SHP77 (cell line): ENCODE measurements at places on chromosomes 11 and 22.
A peak's percentile ranks its signal among the peaks of the same experiment; 100 is the strongest.

DNA sequence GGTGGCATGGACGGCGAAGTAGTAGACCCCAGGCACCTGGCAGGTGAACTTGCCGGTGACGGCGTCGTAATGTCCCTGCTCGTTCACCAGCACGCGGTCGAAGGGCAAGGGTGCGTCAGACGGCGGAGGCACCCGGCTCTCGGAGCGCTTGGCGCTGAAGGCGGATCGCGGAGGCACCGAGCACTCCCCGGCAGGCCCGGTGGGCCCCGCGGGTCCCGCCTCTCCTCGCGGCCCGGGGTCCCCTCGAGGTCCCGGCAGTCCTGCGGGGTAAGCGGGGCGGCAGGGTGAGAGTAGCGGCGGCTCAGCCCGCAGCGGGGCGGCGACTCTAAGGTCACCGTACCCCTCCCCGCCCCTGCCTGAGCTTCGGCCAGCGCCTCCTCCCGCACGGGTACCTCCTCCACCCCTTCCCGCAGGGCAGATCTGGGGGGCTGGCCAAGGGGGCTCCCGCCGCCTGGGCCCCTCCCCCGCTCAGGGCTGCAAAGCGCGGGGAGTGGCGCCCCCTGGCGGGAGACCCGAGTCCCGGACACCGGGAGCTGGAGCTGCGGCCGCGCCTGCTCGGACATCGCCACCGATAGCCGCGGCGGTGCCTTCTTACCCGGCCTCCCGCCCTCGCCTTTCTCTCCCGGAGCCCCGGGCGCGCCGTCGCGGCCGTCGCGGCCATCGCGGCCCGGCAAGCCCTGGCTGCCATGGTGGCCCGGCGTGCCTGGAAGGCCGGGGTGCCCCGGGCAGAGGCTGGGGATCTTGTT is 921 bp downstream of the C1QTNF5 start:
- peak; percentile 40 for DNase-seq

DNA sequence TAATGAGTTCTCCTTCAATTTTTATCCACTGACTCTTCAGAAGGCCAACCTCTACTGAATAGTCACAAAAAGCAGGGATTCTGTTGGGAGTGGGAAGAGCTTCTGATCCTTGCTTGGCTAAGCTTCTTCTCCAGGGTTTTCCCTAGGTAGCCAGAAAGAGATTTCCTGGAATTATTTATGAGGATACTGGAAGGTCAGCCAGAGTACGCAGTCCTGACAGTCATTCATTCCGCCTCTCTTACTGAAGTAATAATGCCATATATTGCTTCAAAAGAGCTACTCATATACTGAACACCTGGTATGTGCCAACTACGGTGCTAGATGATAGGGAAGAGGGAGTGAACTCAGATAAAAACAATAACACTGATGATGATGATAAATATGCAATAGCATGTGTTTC is 116.1 kb downstream of the CCDC34 start:
- DNase-seq, result no peak

DNA sequence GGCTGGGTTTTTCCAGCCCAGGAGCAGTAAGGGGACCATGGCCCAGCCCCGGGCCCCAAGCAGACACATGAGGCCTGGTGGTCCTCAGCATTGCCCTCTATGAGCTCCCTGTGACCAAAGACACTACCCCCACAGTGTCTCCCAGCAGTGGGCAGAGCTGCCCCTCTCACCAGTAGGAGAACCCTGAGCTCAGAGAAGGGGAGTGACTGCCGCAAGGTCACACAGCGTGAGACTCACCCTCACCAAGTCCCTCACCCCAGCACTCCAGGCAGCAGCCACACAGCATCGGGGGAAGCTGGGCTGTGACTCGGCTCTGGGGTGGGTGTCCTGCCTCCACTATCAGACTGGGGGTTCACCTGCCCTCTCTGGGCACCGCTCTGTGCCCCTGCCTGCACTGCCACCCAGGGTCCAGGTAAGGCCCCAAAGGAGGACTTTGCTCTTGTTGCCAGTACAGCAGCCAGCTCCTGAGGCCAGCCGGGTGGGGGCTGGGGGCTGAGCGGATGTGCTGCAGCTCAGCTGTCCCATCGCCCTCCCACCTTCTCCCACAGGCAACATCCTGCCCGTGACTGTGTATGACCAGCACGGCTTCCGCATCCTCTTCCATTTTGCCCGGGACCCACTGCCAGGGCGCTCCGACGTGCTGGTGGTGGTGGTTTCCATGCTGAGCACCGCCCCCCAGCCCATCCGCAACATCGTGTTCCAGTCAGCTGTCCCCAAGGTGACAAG is 7.9 kb upstream of the SH3BP1 start:
- no peak for DNase-seq

DNA sequence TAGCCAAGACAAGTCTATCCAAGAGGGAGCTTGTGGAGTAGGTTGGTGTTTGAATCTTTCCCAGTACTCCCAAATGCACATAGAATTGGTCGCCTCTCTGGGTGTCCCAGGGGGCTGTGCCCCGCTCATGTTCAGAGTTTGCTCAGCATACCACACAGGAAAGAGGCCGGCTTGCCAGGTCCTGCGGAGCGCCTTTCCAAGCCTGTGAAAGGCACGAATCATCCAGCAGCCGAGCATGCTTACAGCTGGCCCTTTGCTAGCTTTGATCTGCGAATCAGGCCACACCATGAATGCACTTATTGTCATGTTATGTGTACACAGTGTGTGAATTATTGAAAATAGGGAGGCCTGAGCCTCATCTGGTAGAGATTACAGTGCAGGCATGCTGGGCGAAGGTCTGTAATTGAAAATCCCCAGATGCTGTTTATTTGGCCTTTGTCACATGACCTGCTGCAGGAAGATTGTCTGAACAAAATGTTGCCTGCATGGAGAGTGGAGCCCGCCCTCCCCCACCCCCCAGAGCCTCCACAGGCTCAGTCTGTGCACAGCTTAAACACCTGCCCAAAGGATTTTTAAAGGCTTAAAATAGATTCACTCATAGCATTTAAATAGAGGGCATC is 163.3 kb upstream of the RASSF10 start:
- peak; percentile 84 for DNase-seq

- no peak for DNase-seq
Observed at GRCh38 chr22:20651286-20651685, 122.6 kb upstream of the SERPIND1 start.

DNA sequence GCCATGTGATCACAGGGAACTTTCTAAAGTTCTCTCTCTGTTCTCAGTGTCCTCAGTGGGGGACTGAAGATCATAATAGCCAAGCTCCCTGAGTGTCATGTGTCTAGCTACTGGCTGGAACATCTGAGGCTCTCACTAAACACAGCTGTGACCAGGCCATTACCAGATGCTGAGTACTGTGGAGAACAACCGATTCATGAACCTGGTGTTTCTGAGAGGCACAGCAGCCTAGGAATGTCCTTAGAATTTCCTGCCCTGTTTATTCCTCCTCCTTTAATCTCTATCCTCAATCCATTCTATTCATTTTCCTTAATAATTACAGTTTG is 93.0 kb downstream of the ME3 start:
- DNase-seq, result no peak

GRCh38 chr11:122165607-122166371 is 49.8 kb upstream of the BLID start:
- DNase-seq, result no peak

DNA sequence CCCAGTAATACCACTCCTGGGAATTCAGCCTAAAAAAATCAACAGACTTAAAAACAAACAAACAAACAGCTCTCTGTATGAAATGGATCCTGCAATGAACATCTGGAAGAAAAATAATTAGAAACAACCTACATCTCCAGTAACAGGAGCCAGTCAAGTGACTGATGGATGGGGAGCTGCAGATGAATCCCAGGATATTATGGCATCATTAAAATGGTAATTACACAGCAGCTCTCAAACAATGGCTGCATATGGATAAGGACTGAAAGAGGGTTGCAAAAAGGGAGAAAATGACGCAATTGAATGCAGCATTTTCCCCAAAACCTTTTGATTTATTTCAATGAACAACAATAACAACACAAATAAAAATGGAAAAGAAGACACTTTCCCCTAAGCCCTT is 4.1 kb downstream of the NPTXR start:
- DNase-seq, result no peak

DNA sequence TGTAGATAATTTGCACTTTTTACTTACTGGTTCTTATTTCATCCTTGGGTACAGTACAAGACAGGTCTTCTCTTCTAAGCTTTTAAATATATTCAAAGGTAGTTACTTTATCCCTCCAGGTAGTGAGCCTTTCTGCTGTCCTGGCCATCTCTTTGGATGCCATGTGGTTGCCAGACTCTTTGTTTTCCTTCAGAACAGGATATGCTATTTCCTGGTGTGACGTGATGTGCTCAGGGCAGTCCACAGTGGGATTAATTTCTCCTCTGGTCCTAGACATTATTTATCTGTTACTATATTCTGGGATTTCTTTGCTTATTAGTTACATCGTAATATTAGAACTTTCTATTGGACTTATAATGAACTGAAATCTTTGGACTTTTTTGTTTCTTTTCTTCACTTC is 63.7 kb downstream of the PPP6R3 start:
- DNase-seq, result no peak

GRCh38 chr11:14317659-14318325 is 41.2 kb downstream of the RRAS2 start:
- no peak for DNase-seq

DNA sequence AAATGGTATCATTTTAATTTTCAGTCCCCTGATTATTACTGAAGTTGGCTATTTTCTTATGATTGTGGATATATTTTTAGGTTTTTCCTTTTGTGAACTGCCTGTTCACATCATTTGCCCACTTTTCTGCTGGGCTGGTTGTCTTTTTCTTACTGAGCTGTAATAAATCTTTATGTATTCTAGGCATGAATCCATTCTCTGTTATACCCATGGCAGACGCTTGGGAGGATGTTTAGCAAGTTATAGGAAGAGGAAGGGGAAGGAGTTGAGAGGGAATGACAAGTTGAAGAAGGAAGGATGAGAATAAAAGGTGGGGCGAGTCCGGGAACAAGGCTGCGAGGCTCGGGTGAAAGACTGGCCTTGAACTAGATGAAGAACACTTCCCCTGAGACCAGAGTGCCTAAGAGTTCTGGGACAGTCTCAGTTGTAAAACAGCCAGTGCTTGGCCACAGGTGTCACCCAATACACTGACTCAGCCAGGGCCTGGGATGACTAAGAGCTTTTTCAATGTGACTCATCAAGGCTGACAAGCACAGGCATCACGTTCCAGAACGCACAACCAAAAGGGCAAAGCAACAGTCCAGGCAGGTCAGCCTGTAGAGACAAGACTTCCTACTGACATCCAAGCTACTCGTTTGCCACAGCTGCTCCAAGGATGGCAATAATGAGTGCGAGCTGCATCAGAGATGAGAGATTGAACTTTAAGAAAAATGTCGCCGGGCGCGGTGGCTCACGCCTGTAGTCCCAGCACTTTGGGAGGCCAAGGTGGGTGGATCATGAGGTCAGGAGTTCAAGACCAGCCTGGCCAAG is 35.2 kb downstream of the LRFN4 start:
- DNase-seq, result peak; percentile 59

DNA sequence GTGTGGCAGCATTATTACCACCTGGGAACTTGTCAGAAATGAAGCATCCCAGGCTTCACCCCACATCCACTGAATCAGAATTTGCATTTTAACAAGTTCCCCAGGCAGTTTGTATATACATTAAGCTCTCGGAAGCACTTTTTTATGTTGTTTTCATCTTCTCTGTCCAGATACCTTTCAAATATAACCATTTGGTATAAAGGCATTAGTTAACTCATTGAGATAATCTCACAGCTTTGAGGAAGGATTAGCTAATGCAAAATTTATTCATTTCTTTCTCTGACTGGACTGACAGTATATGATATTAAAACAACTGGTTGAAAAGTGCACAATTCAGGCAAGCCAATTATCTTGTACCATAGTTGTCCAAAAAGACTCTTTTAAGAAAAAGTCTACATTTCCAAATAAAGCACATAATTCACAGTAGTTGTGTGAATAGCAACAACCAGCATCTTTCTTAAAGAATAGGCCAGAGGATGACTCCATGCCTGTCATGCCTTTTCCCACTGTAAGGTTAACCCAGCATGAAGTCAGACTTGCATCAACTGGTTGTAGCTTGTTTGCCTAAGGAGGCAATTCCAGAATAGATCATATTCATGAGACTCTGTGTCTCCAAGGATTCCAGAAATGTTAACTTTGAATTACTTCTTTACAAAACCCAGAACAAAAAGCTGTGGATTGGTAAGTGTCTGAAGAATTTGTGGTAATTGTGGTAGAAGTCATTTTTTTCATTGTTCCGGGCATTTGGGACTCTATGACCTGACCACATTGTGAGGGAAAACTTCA is 254.3 kb upstream of the SESN3 start:
- DNase-seq, result no peak

- DNase-seq, result no peak
Observed at GRCh38 chr22:30115705-30116104, 35.4 kb downstream of the HORMAD2 start.

- DNase-seq, result no peak
Observed at GRCh38 chr22:27870234-27871191, 48.5 kb downstream of the PITPNB start.

DNA sequence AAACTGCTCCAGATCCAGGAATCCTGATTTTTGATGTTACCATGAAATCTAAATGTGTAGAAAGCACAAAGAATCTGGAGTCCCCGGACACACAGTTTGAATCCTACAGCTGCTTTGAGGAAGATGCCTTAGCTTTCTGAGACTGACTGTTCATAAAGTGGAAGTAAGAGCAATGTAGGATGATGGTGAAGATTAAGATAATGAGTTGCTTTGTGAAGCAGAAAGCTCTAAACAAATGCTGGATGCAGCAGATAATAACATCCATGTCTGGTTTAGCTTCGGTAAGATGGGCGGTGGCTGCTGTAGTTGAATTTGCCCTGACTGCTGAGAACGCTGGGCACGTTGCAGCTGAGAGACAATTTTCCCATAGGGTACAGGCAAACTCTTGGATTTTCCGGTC is 20.1 kb downstream of the OVOL1 start:
- DNase-seq, result no peak

DNA sequence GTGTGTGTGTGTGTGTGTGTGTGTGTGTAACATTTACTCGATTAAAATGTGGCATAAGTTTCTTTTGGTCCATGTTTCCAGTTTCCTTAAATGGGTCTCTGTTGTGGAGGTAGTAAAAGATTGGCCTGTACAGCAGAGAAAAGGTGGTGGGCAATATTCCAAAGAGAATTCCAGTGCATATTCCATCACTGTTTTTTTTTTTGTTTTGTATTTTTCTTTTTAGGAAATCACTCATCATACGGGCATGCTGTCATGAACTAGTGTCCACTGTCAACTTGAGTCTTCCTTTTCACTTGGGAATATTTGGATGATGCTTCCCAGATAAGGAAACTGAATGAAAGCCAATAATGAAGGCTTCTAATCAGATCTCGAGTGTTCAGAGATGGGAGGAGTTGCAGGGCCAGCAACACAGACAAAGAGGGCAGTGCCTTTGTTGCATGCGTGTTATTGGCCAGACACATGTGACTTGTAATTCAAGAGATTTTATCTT is 95.2 kb upstream of the PDGFD start:
- DNase-seq, result no peak

- DNase-seq, result no peak
Observed at GRCh38 chr11:125393331-125393730, 102.7 kb downstream of the FEZ1 start.

- DNase-seq, result no peak
Observed at GRCh38 chr11:88480223-88480622, 142.7 kb upstream of the CTSC start.

GRCh38 chr22:36012332-36012731 is 16.3 kb downstream of the RBFOX2 start:
- no peak for DNase-seq
